Left ventricle myocardium inferior (tissue), 1 donor: ENCODE measurements at places on chromosomes 3 and 15.

DNA sequence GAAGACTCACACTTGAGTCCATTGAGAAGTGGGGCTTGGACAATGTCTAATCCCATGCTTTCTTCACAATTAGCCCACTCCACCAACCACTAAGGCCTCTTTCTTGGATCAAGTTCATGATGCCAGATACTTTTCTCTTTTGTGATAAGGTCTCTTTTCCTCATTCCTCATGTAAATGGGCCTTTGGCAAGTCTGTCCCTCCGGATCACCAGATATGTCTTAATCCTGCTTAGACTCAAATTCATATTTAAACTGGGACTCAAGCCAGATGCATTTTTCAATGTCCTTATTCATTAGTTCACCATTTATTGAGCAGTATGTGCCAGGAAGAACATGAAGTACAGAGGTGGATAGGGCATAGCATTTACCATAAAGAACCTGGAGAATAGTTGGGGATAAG, 671.1 kb downstream of the TBL1XR1 start:
- no peak for DNase-seq

GRCh38 chr15:63857461-63857856, 23.7 kb upstream of the HERC1 start:
- DNase-seq = peak; percentile 18

DNA sequence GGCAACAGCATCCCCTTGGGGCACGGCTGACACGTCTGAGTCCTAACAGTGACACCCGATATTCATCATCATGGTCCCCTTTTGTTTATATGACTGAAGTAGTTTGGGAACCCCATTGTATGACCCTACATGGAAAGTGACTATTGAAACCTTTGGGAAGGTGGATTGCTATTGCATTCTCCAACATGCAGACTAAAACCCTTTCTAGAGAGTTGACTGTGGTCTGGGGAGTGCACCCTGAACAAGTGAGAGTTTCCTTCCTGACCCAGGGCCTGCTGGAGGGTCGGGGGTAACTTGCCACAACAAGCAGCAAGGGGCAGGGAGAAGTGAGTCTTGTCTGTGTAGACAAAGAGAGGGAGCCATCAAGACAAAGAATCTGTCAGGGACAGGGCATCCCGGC, 54.4 kb downstream of the ISG20 start:
- DNase-seq = no peak

DNA sequence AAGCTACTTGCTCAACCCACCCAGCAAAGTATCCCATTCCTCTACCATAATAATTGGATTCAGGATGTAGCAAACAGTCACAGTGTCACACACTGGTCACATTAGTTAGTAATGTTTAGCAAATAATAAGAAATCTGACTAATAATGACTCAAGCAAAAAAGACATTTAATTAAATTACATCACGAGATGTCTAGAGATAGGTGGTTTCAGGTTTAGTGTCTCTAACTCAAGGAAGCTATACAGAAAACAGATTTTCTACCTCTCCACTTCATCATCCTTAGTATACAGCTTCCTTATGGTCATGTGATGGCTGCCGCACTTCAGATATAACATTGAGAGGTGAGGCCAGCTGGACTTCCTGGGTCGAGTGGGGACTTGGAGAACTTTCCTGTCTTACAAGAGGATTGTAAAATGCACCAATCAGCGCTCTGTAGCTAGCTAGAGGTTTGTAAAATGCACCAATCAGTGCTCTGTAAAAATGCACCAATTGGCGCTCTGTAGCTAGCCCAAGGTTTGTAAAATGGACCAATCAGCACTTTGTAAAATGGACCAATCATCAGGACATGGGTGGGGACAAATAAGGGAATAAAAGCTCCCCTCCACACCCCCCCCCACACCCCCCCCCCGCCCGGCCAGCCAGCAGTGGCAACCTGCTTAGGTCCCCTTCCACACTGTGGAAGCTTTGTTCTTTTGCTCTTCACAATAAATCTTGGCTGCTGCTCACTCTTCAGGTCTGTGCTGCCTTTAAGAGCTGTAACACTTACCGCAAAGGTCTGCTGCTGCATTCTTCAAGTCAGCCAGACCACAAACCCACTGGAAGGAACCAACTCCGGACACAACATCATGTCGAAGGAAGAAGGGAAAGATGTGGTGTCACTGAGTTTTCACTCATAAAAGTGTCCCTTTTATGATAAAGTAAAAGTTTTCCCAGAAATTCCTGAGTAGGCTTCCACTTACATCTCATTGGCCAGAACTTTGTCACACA, 24.9 kb upstream of the ARPIN start:
- DNase-seq = no peak

DNA sequence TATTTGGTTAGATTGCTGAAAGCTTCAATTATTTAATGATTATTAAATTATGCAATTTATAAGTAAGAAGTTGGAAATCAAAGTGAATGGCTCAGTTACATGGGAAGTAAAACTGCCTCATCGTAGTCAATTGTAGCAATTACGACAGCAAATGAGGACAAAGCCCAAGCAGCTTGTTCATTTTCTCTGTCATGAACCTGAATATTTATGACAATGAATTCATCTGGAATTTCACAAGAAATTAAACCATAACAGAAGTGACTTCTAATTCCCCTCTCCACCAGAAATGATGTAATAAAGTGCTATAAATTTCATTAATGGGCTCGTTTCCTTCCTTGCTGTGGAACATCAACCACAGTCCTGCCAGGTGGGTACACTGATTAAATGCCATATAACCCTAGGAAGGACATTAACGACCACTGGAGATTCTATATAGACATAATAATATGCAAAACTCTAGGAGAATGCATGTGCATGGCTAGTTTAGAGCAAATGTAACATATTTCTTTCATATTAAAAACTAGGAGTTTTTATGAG, 273.8 kb upstream of the DCBLD2 start:
- DNase-seq = no peak

DNA sequence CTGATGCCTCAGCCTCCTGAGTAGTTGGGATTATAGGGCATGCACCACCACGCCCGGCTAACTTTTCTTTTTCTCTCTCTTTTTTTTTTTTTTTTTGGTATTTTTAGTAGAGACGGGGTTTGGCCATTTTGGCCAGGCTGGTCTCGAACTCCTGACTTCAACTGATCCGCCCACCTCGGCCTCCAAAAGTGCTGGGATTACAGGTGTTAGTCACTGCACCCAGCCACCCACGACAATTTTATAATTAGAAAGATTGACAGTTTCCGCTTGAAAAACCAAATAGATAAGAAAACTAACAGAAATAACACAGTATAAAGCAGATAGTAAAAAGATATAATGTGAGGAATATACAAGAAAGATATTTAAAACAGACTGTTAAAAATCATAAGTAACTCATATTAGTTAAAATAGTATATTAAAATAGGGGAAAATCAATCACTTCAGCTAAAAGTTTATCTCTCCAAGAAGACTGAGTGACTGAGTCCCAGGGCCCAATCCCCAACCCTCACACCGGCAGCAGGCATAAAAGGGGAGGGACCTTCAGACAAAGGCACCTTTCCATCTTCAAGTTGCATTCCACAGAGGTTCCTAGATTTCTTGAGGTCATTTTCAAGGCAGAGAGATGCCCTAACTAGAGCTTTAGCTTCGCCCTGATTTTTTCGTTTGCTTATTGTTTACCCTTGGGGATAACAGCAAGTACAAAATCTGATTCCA, 1.4 kb upstream of the WHAMM start:
- no peak for DNase-seq

DNA sequence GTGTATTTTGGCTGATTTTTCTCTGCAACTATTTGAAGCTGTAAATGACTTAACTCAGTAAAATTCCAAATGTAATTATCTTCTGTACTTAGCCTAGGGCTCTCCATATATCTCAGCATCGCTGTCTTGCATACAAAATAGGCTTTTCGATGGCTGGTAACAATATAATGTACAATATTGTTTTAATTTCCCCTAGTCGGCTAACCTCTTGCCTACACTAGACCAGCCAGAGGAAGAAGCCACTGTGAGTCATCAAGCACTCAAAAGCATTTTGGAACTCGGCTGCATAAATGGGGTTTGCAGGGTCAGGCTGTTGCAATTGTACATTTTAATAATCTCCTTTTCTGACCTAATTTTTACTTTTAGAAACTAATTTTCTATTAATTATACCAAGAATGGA, 583.8 kb downstream of the FOXP1 start:
- no peak for DNase-seq
